ENCODE measurements at places on chromosomes 6 and 20.
A peak's percentile ranks its signal among the peaks of the same experiment; 100 is the strongest.

DNA sequence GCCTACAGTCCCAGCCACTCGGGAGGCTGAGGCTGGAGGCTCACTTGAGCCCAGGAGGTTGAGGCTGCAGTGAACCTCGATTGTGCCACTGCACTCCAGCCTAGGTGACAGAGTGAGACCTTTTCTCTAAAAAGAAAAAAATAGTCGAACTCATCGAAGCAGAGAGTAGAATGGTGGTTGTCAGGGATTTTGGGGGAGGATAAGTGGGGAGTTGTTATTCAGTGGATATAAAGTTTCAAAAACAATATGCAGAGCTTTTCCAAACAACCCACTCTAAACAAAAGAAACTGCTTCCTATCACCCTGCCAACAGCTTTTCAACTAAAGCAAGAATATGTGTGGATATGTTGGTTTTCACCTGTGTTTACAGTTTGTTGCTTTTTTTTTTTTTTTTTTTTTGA, 11.6 kb upstream of the MAK start:
- no peak for DNase-seq

DNA sequence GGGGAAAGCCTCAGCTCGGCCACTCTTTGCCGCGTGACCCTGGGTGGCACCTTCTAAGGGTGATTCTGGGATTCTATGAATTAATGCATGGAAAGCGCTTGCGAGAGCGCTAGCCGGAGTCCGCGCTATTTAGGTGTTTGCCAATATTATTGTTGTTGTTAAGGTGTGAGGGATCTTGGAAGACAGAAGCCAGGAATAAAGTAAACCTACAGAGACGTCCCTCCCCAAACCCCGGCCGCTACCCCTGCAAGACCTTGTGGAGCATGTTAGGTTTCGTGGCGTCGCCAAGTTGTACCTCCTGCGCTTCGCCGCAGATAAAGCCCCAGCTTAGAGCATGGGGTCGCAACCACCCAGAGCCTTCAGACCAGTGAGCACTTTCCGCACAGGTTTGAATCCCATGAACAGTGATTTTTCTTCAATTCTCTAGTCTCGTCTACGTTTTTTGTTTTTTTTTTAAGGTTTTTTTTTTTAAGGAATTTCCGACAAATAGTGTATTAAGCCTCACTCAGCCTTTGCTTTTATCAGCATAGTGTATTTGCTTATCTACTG, 16.9 kb upstream of the ZSCAN9 start:
- DNase-seq = no peak

DNA sequence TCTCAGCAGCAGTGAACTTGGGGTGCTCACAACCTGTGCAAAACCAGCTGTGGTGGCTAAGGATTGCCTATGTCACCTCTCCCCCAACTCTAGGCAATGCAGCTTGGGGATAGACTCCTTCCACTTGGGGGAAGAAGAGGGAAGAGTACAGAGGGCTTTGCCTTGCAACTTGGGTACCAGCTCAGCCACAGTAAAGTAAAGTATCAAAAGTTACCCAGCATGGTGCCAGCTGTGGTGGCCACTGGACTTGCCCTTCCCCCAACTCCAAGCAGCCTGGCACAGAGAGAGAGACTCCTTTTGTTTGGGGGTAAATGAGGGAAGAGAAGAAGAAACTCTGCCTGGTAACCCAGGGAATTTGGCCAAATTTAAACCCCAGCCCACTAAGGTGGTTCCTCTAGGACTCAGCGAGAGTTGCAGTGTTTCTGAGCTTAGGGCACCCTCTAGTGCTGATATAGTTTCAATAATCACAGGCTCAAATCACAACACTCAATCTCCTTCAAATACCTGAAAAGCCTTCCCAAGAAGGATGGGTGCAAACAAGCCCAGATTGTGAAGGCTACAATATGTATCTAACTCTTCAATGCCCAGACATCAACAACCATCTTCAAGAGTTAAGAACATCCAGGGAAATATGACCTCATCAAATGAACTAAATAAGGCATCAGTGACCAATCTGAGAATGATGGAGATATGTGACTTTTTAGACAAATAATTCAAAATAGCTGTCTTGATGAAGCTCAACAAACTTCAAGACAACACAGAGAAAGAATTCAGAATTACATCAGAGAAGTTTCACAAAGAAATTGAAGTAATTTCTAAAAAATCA, 7.6 kb upstream of the DEFB129 start:
- DNase-seq = peak; percentile 7

GRCh38 chr6:145787688-145788087, 26.9 kb downstream of the FBXO30 start:
- DNase-seq = no peak

GRCh38 chr6:122660296-122660695, 50.1 kb downstream of the PKIB start:
- no peak for DNase-seq

GRCh38 chr6:38067263-38067980, 247.9 kb downstream of the ZFAND3 start:
- DNase-seq = no peak

GRCh38 chr6:3788408-3789017, 37.0 kb upstream of the PXDC1 start:
- no peak for DNase-seq
